Caki2 (cell line): ENCODE measurements at places on chromosomes 2 and 18. TPM values are rescaled to one million over a fixed set of nuclear protein-coding genes. Genes with fewer than 3 reads are reported as not detected.

- no peak for DNase-seq
Measured at GRCh38 chr2:17717666-17718065, 35.9 kb downstream of the SMC6 start.

DNA sequence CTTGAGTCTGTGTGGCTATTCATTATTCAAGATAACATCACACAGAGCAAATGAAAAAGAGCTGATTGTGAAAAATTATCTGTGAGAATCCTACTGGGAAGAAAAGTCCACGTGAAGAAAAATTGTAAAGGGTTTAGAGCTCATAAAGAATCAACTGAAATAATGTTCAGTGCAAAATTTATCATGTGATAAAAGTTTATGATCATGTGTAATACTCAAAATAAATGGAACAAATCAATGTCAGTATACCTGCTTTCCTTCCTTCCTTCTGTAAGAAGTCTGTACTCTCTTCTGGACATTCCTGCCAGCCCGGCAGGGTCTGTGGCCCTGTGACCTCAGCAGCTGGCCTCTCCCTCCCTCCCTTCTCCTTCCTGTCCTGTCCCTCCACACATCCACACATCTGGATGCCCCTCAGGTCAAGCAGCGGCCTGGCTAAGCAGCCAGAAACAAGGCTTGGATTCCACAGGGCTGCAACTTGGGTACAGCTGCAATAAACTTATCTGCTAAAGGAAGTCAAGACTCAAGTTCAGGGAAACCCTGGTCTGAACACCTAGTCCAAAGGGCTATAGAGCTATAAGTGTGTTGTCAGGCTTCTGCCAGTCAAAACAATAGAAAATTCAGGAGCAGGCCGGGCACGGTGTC, 172.1 kb downstream of the MREG start:
- no peak for DNase-seq

- DNase-seq, result peak; percentile 70
Measured at GRCh38 chr2:9099341-9099751, 95.9 kb upstream of the MBOAT2 start.

DNA sequence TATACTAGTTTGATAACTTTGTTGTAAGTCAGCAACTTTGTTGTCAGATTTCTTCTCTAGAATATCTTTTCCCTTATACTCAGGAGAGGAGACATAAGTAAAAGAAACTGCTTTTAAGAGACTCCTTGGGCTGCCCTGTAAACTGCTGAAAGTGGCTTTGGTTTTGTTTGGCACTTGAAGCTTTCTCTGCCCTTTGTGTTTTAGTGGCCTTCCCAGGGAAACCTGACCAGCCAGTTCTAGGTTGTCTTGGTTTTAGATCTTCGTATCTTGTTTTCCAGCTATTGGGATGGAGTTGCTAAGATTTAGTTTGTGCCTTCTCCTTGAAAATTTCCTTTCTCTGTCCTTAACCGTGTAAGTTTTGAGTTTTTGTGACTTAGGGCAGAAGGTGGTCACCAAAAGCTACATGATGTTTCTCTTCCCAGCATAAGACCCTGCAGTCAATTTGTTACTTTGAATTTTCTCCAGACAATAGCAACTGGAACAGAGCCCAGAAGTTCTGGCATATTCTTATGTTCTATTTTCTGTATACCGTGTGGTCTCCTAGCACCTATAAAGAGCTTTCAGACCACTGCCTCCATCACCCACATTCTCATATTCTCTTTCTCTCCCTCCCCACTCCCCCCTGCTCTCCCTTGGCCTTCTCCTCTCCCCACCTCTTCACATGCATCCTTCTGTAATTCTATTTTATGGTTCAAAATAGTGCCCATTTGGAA, 81.1 kb downstream of the BOLA3 start:
- no peak for DNase-seq

- DNase-seq, result no peak
Measured at GRCh38 chr18:12092398-12093229, 1.0 kb upstream of the ANKRD62 start.

DNA sequence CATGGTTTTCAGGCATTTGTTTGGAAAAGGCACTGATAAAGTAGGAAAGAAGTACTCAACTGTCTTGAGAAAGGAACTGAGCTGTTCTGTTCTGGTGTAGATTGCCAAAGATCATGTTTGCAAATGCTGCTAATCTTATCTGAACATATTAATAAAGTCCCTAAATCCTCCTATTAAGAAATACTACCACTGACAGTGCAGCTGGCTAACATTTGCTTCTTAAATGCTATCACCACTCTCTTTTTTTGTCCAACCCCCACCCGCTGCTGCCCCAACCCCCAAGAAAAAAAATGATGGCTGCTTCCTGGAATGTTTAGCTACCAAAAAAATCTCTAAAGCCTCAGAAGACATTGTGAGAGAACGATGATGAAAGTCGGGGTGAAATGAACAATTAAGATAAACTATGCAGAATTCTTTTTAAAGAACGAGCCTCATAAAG, 130.7 kb downstream of the CCBE1 start:
- DNase-seq, result no peak

DNA sequence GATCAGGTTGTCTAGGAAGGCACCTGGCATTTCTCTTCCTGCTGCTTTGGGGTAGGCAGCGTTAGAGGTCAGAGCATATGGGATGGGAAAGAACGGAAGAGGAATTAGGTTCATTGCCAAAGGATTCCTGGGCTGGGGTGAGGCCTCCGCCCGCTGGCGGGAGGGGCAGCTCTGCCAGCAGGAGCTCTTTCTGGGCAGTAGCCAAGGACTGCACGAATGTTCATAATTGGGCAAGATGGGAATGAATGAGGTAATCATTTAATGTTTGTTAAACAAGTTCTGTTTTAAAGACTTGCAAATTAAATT, 253.9 kb downstream of the AGAP1 start:
- no peak for DNase-seq

SLC39A10 gene
- total RNA-seq, result 27.1 and 31.9 TPM in 2 replicates

DNA sequence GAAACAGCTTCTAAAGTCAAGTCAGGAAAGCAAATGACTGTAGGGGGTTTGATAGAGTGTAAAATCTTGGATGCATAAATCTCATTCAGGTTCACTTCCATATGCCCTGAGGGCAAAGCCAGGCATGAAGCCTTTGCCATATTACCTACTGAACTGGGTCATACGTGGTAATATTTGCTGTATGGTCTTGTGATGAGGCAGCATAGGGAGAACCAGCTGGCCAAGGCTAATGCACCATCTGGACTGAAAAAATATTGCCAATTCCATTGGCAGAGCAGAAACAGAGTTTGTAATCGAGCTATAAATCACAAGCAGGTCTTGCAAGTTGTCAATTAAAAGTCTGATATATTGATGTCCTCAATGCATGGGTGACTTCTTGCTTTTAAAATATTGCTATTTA, 243.8 kb downstream of the ERBB4 start:
- DNase-seq, result no peak

ARMC9 gene
- 39.4 and 39.8 TPM in 2 replicates for total RNA-seq

DNA sequence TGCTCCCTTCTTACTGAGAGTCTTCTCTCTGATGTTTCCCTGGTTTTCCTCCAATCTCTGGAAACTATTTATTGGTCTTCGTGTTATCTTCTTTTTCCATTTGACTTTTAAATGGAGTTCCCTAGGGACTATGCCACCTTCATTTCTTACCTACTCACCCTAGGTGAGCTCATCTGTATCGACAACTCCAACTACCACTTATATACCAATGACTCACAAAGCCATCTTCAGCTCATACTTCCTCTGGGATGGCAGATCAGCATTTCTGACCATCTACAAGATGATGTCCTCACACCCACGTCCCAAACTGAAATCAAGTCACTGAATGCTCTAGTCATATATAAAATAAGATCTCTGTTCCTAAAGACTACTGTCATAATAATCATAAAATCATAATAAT, 40.6 kb downstream of the CFAP210 start:
- DNase-seq, result no peak

- no peak for DNase-seq
Measured at GRCh38 chr2:184304006-184304405, 294.3 kb upstream of the ZNF804A start.

FBXO15 gene
- 0.10 and 2.0 TPM in 2 replicates for total RNA-seq

GLB1L gene
- 26.1 and 35.4 TPM in 2 replicates for total RNA-seq

HOXD4 gene
- 0.17 TPM in 1 of 2 replicates, not detected in the other for total RNA-seq

UPP2 gene
- total RNA-seq, result not detected in 2 replicates

ZNF142 gene
- 1.4 and 5.4 TPM in 2 replicates for total RNA-seq

DNA sequence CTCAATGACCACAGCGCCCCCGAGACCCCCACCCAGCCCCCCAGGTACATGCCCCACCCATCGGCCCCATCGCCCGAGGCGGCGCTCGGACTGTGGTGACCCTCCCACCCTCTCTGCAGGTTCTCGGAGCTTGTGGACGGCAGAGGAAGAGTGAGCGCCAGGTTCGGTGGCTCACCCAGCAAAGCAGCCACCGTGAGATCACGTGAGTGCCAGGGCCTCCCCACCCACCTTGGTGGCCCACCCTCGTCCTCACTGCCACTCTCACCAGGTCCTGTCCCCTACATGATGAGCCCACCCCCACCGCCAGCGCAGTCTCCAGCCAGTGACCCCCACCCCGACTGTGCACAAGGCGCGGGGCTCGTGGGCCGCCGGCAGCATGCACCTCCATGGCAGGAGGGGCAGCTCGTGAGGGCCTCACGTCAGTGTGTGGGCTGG, 30.4 kb downstream of the MTERF4 start:
- no peak for DNase-seq

GRCh38 chr2:153963256-153963655, 91.5 kb downstream of the GALNT13 start:
- no peak for DNase-seq

RTP5 gene
- total RNA-seq, result not detected in 2 replicates

LAMA1 gene
- 23.4 and 38.2 TPM in 2 replicates for total RNA-seq

FBXO36 gene
- 1.4 and 1.9 TPM in 2 replicates for total RNA-seq

PXDN gene
- 101 and 131 TPM in 2 replicates for total RNA-seq

ABCG8 gene
- total RNA-seq, result not detected in 2 replicates

SLC4A1AP gene
- 27.6 and 37.5 TPM in 2 replicates for total RNA-seq

DNA sequence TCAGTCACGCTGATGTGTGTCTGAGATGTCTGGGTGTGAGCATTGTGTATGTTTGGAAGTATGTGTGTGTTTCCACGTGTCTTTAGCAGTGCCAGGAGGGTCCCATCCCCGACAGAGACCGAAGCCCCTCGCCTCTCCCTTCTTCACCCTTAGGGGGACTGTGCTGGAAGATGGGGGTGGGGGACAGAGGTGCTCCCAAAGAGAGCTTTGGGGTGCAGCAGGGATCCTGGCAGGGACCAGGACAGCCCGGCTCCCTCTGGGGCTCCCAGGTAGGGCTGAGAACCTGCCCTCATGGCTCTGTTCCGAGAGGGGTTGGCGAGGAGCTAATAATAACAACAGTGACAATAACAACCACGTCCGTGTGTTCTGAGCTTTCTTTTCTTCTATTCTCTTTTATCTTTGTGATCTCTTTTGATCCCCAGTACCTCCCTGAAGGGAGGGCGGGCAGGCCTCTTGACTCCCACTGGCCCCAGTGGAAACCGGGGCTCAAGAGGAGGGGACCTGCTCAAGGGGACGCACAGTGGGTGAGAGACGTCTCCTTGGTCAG, 57.6 kb downstream of the SMAD7 start:
- DNase-seq, result no peak

ASAP2 gene
- total RNA-seq, result 33.8 and 34.8 TPM in 2 replicates

GRCh38 chr2:217856871-217857270, 145.9 kb downstream of the TNS1 start:
- no peak for DNase-seq

DNA sequence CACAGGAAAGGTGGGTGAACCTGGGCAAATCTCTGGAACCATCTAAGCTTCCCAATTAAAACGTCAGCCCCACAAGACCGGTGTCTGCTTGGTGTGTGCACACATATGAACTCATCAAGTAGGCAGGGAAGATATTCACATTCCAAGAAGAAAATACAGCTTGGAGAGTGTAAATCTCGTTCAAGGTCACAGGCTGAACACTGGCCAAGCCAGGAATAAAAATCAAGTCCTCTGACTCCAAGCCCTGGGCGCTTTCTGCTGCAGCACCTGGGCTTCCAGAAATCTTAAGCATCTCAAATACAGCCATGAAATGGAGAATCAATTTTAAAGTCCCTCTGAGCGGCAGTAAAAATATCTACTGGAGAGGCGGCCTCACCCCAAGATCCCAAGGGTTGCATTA, 150.9 kb downstream of the TWIST2 start:
- DNase-seq, result no peak

DNA sequence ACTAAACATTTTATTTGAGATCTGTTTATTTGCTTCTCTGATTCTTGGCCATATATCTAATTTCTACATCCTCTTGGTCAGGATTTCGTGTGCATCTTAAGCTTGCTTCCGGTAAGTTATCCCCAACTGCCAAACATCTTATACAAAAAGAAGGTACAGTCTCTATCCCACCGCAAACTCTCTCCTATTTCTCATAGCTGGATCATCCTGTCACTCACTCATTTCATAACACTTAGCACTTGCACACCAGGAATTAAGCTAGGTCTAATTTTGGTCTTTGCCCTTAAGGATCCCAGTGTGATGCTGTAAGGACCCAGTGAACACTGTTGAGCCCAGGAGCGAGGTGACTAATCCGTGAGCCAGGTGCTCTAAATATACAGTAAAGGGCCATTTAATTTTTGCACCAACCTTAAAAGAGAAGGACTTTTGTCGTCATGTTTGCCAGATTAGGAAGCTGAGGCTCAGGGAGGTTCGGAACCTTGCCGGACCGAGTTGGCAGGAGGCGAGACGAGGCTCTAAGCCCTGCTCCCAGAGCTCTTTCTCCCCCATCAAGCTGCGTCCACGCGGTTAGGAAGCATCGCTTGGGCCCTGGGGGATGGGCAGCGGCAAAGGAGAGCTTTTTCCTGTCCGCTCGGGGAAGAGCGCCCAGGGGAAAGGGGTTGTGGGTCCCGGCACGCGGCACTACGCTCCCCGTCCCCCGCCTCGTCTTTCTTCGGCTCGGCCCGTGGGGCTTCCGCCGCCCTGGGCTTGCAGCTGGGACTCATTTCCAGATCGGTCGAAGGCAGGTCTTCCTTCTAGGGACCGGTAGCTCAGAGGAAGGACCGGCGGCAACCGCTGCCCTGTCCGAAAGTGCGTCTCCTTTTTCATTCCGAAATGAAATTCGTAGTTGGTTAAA, 4.1 kb upstream of the ITPRIPL1 start:
- DNase-seq, result peak; percentile 38

GRCh38 chr18:55435592-55435991, 152.4 kb downstream of the TCF4 start:
- no peak for DNase-seq

- DNase-seq, result no peak
Measured at GRCh38 chr2:167758292-167758691, 489.1 kb downstream of the STK39 start.

QPCT gene
- total RNA-seq, result 8.5 and 12.1 TPM in 2 replicates

- DNase-seq, result no peak
Measured at GRCh38 chr18:40016405-40016804, 1938.6 kb upstream of the PIK3C3 start.

C2orf72 gene
- total RNA-seq, result 12.8 and 21.5 TPM in 2 replicates

AKAIN1 gene
- not detected in 2 replicates for total RNA-seq

GRCh38 chr2:9710311-9710710, 79.5 kb upstream of the YWHAQ start:
- DNase-seq, result no peak
